ENCODE measurements at places on chromosomes 2 and 18. TPM values are rescaled to one million over a fixed set of nuclear protein-coding genes. Genes with fewer than 3 reads are reported as not detected.

Gene CXCR1
- total RNA-seq: not detected

Gene HTR2B
- not detected for total RNA-seq

Gene AOX1
- 0.07 TPM for total RNA-seq

Gene PPP4R3B
- 68.4 TPM for total RNA-seq

Gene SDC1
- 0.10 TPM for total RNA-seq

Gene SLC19A3
- not detected for total RNA-seq

Gene GBX2
- total RNA-seq: not detected

Gene ATP6V1C2
- not detected for total RNA-seq

Gene MAP3K20
- 17.9 TPM for total RNA-seq

Gene POU3F3
- total RNA-seq: 3.1 TPM

Gene SPRED2
- 41.9 TPM for total RNA-seq

Gene MAB21L4
- not detected for total RNA-seq

Gene RTKN
- 7.7 TPM for total RNA-seq

Gene CCDC68
- not detected for total RNA-seq

Gene UGT1A3
- not detected for total RNA-seq
